ENCODE measurements at places on chromosomes 11 and 22. TPM values are rescaled to one million over a fixed set of nuclear protein-coding genes. Genes with fewer than 3 reads are reported as not detected.

GRCh38 chr11:79206951-79207350 is 233.9 kb downstream of the TENM4 start:
- no peaks in the 10 kb centered on the region for H3K36me3 ChIP-seq
- H3K4me3 ChIP-seq, result no peak overlapping the region
- H3K27ac ChIP-seq, result no peak overlapping the region

Gene MS4A4A
- not detected for total RNA-seq

GRCh38 chr22:36166518-36167220 is 6.1 kb upstream of the APOL3 start:
- H3K4me3 ChIP-seq, result no peak overlapping the region
- no peak for DNase-seq
- H3K4me1 ChIP-seq, result peaks cover 29% of the 10 kb centered on the region

Gene IZUMO1R
- total RNA-seq, result not detected

DNA sequence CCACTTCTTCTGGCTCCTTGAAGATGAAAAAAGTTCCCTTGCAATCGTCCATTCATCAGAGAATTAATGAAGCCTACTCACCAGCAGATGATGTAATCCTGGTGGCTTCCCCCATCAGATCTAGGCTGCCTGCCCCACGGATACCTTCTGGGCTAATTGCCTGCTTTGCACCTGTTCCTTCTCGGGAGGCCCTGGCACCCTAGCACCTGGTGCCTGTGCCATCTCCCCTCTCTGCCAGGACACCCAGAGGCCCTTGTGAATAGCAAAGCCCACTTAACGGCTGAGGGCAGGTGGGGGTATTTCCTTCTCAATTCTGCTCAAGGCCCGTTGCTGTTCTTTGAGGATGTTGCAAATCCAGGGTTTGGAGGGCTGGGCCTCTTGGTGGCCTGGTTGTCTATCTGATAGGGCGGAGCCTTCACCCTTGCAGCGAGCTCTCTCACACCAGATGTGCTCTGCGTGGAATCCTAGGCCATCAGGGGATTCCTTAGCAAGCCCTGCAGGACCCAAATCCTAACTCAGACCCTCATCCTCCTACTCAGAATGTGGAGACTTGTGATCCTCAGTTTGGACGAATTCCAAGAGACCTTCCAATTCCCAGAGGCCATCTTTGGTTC is at the start of gene LMO2:
TSS of gene LMO2 (minus strand) at position 363 of the 614 bp plus-strand sequence. CDS start 22,360 bp downstream, outside the sequence.
- no peak for DNase-seq
- peaks cover 31% of the 10 kb centered on the region for H3K4me1 ChIP-seq
- peaks cover 80% of the 10 kb centered on the region for H3K27me3 ChIP-seq
- no peak within 1 kb of the TSS for H3K4me3 ChIP-seq
- peaks cover 2% of the 10 kb centered on the region for H3K36me3 ChIP-seq

Gene PKNOX2
- not detected for total RNA-seq

Gene TLCD5
- total RNA-seq, result 1.6 TPM

GRCh38 chr11:112037527-112037926 is 12.3 kb downstream of the DLAT start:
- peaks cover 27% of the 10 kb centered on the region for H3K36me3 ChIP-seq
- H3K4me1 ChIP-seq, result peaks cover 2% of the 10 kb centered on the region
- DNase-seq, result no peak
- no peaks in the 10 kb centered on the region for H3K27me3 ChIP-seq

- no peak for DNase-seq
- peaks cover 15% of the 10 kb centered on the region for H3K36me3 ChIP-seq
- peak overlapping the region; percentile 81 for H3K27ac ChIP-seq
- H3K4me3 ChIP-seq, result peak overlapping the region; percentile 76
- H3K4me1 ChIP-seq, result peaks cover 52% of the 10 kb centered on the region
Observed at GRCh38 chr11:20363149-20363499, 390 bp upstream of the HTATIP2 start.

DNA sequence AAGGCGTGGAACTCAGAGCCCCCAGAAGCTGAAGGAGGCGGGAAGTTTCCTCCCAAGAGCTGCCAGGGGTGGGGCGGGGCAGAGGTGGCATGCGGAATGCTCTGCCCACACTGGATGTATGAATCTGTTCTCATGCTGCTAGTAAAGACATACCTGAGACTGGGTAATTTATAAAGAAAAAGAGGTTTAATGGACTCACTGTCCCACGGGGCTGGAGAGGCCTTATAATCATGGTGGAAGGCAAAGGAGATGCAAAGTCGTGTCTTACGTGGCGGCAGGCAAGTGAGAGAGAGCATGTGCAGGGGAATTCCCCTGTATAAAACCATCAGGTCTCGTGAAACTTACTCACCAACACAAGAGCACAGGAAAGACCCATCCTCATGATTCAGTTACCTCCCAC is 57.6 kb downstream of the SMIM38 start:
- H3K36me3 ChIP-seq, result no peaks in the 10 kb centered on the region
- H3K27me3 ChIP-seq, result peaks cover 14% of the 10 kb centered on the region
- no peak overlapping the region for H3K27ac ChIP-seq
- peaks cover 9% of the 10 kb centered on the region for H3K4me1 ChIP-seq

All from activated CD4-positive, alpha-beta memory T cell treated with anti-CD3 and anti-CD28 coated beads for 36 hours (primary cell).